ENCODE measurements at places on chromosomes 5 and 9.

DNA sequence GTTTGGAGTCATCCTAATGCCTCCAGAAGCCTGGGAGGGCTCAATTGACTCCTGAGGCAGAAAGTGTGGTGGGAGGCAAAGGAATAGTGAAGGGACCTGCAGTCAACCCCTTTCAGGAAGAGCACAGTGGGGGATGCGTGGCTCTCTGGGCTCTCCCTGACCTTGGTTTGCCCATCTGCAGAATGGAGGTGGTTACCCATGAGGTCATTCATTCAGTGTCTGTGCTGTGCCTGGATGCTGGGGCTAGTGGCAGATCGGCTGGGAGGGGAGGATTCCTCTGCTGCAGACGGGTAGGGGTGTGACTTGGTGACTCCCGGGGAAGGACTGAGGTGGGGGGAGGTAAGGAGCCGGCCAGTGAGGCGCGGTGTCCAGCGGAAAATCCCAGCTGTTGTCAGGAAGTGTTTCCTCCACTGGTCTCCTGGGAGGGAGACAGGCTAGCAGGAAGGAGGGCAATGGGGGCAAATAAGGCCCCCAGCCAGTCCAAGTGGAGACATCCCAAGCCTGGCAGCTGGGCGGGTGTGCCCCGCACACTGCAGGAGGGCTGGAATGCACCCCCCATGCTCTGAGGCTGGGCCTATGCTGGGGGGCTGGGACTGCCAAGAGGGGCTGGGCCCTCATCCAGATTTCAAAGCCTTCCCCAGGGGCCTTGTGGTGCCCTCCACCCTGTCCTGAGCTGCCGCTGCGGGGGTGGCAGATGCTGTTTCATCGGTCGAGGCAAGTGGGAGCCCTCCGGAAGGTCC lies 10.9 kb downstream of the CXXC5 start:
- DNase-seq: no peak

DNA sequence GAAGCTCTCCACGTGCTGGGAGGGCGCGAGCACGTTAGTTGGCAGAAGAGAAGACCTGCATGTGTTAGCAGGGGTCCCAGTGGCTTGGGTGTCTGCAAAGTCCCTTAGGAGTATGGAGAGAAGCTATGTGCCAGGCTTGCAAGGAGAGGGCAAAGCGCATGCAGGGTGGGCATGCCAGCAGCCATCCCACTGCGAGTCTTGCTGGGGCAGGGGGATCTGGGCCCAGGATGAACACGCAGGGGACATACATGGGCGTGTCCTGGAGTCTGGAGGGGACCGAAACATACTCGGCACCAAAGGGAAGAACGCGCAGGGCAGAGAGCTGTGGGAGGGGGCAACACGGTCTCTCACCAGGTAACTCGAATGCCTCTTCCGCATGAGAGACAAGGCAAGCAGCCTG lies 43.6 kb upstream of the IPPK start:
- DNase-seq: no peak

DNA sequence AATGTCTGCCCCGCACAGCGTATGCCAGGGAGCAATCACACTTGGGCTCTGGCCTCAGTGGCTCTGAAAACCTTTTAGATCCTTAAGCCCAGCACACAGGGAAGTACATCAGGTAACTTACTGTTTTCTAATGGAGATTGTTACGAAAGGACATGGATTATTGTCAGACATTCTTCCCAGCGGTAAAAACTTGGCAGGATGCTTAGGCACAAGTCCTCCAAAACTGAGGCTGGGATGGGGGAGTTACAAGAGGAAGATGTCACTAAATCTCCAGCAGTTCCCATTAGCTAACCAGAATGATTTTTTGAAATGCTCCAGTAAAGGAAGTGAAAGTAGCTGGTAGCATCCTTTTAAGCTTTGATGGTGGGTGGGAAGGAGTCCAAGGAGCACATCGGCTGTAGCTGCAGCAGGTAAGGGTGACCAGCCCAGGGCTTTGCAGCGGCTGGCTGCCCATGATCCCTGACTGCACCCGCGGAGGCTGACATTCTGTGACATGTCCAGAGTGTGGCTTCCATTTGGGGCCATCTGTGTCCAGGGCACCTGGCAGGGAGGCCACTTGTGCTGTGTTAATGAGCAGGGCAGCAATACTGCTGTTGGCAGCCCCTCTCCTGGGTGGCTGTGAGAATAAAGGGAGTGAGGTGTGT lies 165.8 kb downstream of the GADD45G start:
- DNase-seq: no peak

- no peak for DNase-seq
These were observed 30.7 kb downstream of the DNM1 start for GRCh38 chr9:128233817-128234406.

- DNase-seq: no peak
These were observed 42.6 kb upstream of the BICD2 start for GRCh38 chr9:92807031-92807756.

GRCh38 chr5:170403675-170404074 lies 14.5 kb upstream of the KCNMB1 start:
- no peak for DNase-seq

- no peak for DNase-seq
These were observed 66.5 kb downstream of the MED10 start for GRCh38 chr5:6311568-6312501.

DNA sequence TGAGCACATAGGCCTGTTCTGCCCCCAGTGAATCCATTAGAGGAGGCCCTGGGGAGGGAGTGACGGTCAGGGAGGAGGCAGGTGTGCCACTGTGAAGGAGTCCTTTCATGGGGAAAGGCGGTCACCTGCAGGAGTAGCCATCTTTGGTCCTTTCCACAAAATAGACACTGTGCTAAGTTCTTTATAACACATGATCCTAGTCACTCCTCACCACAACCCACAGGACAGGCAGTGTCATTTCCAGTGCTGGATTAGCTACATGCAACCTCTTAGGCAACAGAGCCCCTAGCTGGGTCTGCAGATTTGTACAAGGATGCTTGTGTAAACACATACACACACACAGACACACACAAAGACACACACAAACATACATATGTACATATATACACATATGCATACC lies 18.3 kb downstream of the DOCK2 start:
- DNase-seq: no peak

- DNase-seq: no peak
These were observed 7.0 kb upstream of the IZUMO3 start for GRCh38 chr9:24552526-24553182.

DNA sequence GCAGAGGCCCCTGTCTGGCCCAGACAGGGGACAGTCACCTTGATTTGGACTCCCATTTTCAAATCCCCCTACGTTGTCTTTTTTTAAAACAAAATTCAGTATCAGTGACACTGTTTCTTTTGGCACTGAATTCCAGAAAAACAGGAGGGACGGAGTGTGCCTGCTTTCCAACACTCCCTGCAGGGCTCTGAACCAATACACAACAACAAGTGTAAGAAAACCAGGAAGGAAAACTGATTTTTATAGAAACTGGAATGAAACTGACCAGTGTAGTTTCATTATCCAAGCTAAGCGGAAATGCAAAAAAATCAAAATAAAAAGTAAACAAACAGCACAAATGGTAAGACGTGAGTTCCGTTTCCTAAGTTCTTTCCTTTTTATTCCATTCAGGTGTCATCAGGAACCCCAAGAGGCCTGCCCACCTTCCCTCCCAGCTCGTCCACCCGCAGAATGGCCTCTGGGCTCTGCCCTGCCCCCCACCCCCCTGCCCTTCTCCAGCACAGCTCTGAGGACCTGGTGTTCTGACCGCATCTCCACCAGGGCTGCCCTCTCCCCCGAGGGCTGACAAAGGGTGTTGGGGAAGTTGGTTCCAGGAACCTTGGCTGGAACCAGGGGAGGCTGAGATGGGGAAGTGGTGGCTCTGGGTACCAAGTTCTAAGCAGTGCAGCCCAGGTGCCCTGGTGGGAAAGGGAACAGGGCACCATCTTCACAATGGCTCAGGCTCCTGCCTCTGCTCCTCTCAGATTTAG lies 73.6 kb downstream of the PSD2 start:
- no peak for DNase-seq

DNA sequence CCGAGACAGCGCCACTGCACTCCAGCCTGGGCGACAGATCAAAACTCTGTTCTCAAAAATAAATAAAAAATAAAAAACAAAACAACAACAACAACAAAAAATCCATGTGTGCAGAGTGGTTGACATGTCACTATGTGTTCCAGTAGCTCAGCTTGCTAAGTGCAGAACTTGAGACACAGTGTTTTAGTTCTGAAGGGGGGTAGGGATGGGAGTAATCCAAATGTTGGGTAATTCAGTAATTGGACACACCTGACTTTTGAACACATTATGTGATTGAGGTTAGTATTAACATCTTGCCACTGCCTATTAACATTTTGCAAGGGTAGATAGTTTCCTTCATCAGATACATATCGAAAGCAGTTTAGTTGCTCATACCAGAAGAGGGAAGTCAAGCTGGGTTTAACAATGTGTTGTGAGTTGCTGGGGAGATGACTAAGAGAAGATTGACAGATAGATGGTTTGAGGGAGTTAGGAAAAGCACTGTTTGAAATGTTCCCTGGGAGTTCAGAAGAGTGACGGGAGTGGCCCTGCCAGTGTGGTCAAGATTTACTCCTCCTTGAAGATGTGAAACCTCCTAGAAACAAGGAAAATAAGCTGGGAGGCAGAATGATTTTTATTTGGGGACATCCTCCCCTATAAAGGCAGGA lies 928 bp downstream of the HACD4 start:
- peak; percentile 52 for DNase-seq

- DNase-seq: no peak
These were observed 149.8 kb upstream of the FGF10 start for GRCh38 chr5:44538797-44539601.

- no peak for DNase-seq
These were observed 180.4 kb upstream of the ITGA1 start for GRCh38 chr5:52607227-52607824.

DNA sequence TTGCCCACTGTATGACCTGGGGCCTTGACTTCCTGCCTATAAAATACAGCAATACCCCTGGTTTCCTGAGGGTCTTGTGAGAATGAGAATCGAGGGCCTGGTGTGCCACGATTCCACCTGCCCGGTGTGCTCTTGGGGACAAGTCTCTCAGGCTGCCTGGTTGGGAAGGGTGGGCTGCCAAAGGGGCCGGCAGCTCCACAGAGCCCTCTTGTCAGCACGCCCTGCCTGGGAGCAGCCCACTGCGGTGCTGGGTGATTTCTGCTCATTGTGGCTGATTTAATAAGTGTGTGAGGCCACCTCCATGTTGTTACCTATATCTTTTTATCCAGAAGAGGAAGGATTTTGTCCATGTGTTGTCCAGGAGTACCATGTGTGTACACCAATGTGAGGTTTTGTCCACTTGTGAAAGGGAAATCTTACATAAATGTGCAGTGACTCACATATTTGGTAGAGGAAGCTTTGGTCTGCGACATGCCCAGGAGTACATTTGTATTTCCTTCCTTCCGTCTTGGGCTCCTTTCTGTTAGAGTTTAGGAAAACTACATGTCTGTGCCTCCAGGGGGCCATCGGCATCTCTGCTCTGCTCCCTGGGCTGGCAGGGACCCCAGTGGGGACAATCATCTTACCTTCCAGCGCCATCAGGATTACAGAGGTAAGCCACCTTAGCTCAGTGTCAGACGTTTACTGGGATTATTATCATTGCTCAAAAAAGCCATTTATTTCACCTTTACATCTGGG lies 108.6 kb downstream of the PHF2 start:
- no peak for DNase-seq

GRCh38 chr9:93693129-93693528 lies 116.7 kb downstream of the PHF2 start:
- DNase-seq: no peak

GRCh38 chr9:133532937-133533668 lies 1.4 kb upstream of the ADAMTSL2 start:
- peak; percentile 53 for DNase-seq

DNA sequence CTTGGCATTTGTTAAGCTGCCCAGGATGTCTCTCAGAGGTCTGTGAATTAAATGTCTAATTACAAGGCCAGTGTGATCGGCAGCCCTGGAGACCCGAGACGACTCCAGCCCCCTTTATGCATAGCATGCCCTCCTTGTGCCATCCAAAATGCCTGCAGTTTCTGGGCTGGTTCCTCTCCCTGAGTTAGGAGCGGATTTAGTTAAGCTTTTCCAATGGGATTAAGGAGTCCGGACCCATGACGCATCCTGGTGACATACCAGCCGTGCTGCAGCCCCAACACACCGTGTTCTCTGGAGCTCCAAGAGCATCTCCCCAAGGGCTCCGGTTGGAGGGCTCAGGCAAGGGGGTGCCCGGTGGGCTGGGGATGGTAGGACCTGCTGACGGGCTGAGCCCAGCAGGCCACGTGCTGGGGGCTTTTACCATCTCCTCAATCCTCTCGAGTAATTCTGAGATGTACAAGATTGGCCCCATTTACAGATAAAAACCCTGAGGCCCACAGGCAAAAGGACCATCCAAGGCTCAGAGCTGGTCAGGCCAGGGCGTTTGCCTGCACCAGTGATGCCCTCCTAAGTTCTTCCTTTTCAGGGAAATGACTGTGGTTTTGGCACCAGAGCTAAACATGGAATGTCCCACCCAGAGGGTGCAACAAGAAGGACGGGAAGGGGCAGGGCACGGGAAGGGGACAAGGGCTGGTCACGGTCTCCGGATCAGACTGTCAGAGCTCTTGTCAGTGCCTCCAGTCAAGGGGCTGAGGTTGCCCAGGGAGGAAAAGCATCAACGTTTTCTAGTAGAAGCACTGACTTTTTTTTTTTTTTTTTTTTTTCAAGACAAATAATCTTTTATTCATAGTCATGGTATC lies 82.6 kb upstream of the PHYKPL start:
- no peak for DNase-seq

GRCh38 chr5:172165465-172165864 lies 22.6 kb downstream of the STK10 start:
- no peak for DNase-seq

- DNase-seq: no peak
These were observed 369.9 kb upstream of the PTGER4 start for GRCh38 chr5:40309851-40310250.

DNA sequence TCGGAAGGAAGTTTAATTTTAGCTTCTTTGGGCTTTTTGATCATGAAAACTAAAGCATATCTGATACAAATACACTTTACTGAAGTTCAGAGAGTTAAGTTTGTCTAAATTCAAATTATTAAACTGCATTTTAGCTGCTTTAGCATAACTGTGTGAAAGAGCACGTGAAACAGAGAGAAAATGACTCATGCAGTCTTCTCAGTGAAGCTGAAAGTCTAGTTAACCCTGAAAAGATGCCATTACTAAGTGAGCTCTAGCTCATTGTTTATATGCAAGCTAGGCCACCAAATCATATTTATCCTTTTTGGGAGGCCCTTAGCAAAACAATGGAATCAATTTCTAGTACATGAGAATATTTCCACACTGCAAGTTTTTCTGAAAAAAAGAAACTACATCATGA lies 27.6 kb downstream of the TPD52L3 start:
- no peak for DNase-seq

DNA sequence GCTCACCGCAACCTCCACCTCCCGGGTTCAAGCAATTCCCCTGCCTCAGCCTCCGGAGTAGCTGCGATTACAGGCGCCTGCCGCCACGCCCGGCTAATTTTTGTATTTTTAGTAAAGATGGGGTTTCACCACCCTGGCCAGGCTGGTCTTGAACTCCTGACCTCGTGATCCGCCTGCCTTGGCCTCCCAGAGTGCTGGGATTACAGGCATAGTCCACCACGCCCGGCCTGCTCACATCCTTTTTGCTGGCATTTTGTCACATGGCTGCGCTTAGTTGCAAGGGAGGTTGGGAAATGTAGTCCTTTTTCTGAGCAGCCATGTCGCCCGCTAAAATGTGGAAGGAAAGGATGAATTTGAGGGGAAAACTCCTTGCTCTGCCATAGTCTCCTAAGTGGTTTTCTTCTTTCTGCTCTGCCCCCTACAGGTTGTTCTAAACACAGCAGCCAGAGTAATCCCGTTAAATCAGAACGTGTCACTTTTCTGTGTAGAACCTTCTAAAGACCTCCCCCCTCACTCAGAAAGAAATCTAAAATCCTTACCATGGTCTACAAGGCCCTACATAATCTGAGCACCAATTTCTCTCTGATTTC lies 57.8 kb upstream of the HSPA9 start:
- peak; percentile 10 for DNase-seq

GRCh38 chr5:102595332-102595731 lies 96.5 kb upstream of the SLCO6A1 start:
- DNase-seq: no peak

Measured in CD4-positive, alpha-beta T cell treated with Interleukin-15 for 4 hours (primary cell).